Suppressor macrophage (primary cell): ENCODE measurements at places on chromosomes 6 and 20.

- no peak for DNase-seq
Observed at GRCh38 chr20:53004267-53004813, 32.2 kb downstream of the TSHZ2 start.

GRCh38 chr6:23277521-23278179 is 708.3 kb downstream of the HDGFL1 start:
- no peak for DNase-seq

DNA sequence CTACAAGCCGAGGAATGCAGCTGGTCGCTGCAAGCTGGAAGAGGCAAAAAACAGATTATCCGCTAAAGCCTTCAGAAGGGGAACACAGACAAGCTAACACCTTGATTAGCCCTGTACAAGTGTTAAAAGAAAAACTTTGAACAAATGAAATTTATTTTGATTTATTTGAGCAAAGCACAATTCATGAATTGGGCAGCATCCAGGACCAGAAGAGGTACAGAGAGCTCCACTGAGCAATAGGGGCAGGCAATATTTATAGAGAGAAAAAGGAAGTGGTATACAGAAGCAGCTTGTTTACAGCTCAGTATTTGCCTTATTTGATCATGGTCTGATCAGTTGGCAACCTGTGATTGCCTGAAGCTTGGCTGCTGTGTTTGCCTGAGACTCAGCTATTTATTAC is 17.6 kb downstream of the HLA-DOB start:
- no peak for DNase-seq

DNA sequence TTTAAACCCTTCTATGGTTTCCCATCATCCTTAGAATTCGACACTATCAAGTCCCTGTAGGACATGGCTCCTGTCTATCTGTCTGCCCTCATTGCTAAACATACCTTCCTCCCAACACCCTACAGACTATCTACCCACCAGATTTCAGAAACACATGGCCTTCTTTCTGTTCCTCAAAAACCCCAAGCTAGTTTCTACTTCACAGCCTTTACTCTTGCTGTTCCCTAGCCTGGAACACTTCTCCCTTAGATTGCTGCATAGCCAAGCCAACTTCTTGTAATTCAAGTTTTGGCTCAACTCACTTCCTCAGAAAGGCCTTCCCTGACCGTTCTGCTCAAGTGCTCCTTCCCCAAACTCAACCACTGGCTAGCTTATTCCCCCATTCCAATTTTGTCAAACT is 156.2 kb downstream of the BTBD9 start:
- DNase-seq: peak; percentile 94

DNA sequence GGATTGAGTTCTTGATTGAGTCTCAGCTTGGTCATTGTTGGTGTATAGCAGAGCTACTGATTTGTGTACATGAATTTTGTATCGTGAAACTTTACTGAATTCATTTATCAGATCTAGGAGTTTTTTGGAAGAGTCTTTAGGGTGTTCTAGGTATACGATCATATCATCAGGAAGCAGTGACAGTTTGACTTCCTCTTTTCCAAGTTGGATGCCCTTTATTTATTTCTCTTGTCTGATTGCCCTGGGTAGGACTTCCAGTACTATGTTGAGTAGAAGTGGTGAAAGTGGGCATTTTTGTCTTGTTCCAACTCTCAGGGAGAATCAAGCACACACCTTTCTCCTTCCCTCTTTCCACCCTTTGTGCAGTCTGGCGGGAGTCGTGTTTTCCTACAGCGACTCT is 26.4 kb downstream of the RPP40 start:
- no peak for DNase-seq

DNA sequence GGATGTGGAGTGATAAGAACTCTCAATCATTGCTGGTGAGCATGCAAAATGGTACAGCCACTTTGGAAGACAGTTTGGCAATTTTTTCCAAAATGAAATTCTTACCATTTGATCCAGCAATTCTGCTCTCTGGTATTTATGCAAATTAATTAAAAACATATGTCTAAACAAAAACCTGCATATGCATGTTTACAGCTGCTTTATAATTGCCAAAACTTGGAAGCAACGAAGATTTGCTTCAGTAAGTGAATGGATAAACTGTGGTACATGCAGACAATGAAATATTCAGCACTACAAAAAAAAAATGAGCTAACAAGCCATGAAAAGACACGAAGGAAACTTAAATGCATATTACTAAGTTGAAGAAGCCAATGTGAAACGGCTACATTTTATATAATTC is 55.5 kb upstream of the SMLR1 start:
- DNase-seq: no peak

- DNase-seq: no peak
Observed at GRCh38 chr6:47794577-47795135, 12.8 kb downstream of the OPN5 start.

DNA sequence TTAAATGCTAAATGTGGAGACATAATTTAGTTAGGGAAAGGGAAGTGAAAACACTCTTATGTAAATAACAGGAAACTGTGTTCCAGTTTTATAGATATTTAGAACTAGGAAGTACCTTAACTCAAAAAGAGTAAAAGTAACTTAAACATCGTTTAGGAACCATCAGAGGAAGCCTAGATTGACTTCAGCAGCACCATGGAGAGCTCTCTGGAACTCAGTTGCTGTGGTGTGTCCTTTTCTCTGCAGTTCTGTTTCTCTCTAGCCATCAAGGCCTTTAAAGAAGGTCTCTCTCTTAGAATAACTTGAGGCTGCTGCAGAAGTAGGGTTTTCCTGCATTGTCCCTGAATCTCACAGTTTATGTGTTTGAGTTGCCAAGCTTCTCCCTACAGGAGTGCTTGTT is 26.9 kb downstream of the CLVS2 start:
- no peak for DNase-seq

- no peak for DNase-seq
Observed at GRCh38 chr6:10140824-10141223, 274.1 kb downstream of the TFAP2A start.

DNA sequence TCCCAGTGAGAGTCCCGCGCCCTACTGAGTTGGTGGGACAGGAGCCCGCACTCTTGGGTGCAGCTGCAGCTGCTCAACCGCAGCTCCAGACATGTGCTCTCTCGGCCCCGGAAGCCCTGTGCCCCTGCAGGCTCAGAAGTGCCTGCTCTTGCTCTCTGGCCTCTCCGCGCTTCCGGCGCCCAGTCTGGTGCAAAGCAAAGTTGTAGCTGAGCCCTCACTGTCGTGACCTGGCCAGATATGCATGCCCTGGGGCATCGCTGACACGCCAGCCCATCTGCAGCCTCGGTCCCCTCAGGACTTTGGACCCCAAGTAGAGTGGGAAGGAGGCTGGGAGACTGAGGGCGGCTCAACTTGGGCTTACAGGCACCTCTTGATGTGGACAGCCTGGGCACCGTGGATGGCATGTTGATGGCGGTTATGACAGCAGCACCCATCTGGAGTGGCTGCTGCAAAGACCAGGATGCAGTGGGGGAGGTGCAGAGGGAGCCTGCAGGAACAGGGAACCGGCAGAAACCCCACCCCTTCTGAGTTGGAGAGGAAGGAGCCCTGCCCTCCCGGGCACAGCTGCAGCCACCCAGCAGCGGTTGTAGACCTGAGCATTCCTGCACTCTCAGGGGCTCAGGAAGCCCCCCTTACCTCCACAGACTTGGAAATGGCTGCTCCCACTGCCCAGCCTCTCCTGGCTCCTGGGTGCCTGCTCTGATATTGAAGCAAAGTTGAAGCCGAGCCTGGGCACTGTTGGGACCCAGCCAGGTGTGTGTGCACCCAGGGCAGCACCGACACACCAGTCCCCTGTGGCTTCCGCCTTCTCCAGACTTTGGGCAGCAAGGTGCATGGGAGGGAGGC is 462.6 kb downstream of the TBC1D32 start:
- DNase-seq: no peak

DNA sequence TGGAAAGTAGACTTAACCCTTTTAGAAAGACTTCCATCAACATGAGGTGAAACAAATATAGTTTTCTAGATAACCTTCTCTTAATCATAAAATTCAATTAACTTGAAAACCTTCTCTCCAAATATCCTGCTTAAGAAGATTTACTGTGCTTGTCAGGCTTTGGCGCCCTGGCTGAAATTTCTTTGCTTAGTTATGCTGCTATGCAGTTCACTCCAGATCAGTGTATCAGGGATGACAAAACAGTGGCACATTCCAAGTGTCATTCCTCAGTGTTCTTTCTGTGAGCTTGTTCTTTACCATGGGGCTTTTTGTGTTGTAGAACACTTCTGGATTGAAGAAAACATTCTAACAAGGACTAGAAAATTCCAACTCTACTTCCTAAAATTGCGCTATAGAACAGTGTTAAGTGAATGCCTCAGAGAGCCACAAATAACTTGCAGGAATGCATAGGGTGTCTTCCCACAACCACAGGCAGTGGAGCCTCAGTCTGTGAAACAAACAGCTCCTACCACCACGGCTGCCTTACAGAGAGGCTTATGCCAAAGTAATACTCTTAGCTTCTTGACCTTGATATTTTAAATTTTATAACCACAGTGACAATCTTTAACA is 443.6 kb downstream of the CDC5L start:
- DNase-seq: no peak

- no peak for DNase-seq
Observed at GRCh38 chr20:32304131-32304746, 26.8 kb downstream of the KIF3B start.

DNA sequence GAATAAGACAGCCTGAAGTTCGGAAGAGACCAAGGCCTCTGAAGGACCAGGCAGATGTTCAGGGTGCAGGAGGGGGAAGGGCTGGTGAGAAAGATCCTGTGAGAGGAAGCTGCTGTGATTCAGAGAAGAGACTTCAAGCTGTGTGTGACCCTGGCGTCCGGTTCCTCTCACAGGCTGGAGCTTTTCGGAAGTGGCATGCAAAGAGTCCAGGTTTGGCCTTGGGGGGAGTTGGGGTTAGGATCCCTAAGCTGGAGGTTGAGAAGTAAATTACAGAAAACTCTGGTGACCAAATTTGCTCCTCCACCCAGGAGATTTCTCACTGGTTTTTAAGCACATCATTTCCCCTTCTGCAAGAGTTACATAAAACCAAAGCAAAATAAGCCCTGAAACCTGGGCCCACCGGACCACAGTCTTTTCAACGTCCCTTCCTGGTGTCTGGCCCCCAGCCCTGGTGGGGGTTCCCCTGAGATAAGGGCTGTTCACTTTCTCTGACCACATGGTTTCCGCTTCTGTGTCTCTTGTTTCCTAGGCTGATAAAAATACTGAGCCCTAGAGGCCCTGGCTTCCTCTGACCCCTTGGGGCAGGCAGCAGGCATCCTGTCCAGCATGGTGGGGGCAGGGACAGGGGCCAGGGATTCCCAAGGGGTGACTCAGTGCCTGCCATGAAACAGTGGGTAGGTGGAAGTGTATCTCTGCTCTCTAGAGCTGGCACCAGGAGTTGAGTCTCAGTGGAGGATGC is 12.0 kb upstream of the LTA start:
- DNase-seq: peak; percentile 63

DNA sequence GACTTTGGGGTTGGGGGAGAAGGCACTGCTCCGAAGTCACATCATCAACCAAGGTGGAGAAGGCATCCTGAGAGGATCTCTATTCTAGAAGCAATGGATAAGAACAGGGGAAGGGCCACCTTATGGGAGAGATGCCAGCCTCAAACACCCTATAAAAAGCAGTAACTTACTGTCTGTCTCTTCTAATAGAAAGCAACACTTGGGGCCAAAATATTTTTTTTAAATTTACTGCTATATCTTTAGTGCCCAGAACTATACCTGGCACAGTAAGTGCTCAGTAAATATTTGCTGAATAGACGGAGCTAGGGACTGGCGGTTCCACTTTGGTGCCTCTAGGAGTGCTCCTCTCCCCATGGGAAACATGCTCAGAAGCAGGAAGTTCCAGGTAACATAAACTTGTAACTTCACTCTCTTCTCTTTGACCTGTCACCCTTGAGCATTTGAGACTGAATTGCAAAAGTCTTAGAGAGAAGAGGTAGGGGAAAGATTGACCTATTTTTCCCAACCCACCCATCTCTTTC is 807 bp upstream of the OTOR start:
- DNase-seq: no peak

- no peak for DNase-seq
Observed at GRCh38 chr6:30876039-30876730, 8.1 kb upstream of the DDR1 start.

GRCh38 chr6:14467591-14467990 is 350.0 kb downstream of the CD83 start:
- DNase-seq: no peak

DNA sequence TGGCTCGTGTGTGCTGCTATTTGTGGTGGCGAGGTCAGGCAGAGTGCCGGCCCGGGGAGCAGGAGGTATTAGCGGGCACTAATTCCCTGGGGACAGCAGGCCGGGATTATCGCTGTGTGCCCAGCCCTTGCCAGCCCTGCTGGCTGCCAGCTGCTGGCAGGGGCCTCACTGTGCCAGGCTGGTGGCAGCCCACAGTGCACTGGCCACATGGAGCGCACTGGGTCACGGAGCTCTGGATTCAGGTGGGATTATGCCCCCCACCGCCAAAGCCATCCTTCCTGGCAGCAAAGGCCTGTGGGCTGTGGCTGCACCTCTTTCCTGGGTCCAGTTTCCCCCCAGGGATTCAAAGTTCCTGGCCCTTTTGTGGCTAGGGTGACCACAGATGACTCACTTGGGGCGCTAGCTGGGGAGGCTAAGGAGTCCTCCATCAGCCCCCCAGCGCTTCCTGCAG is 59.7 kb downstream of the YTHDF1 start:
- DNase-seq: no peak

DNA sequence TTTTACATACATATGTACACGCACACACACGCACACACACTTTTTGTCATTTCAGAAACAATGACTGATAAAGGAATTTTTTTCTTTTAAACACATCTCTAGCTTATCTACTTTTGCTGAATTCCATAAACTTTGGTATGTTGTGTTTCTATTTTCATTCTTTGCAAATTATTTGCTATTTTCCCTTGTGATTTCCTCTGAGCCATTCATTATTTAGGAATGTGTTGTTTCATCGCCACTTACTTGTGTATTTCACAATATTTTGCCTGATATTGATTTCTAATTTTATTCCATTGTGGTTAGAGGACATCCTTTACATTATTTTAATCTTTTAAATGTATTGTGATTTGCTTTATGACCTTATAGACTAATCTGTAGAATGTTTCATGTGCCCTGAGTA is 23.6 kb upstream of the OR2J2 start:
- no peak for DNase-seq

GRCh38 chr6:31405996-31406395 is 2.6 kb downstream of the MICA start:
- no peak for DNase-seq

DNA sequence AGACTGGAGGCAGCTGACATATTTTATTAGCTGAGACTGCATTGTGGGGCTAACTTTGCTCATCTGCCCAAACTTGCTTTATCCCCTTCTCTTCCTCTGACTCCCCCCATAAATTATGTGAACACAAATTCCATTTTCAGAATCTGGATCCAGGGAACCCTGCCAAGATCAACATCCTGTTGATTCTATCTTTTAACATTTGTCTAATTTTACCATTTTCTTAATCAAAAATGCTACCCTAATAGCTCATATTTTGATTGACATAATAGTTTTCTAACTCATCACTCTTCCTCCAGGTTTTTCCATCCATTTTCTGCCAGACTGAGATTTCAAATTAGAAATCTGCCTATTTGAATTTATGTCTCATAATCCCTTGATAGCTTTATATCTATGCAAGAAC is 184.7 kb upstream of the PRSS16 start:
- DNase-seq: no peak
